Heart left ventricle (tissue), 16 donors: ENCODE measurements at places on chromosomes 2 and 18. TPM values are rescaled to one million over a fixed set of nuclear protein-coding genes. Genes with fewer than 3 reads are reported as not detected.

The LRRTM1 gene
- 0.09 TPM for total RNA-seq

The BUB1 gene
- total RNA-seq = 1.0 TPM

The PRSS56 gene
- total RNA-seq = not detected

The TWIST2 gene
- 0.56 TPM for total RNA-seq

The CCDC85A gene
- total RNA-seq = 14.2 TPM
